Natural killer cell (primary cell): ENCODE measurements at places on chromosomes 6 and 20. TPM values are rescaled to one million over a fixed set of nuclear protein-coding genes. Genes with fewer than 3 reads are reported as not detected.

DNA sequence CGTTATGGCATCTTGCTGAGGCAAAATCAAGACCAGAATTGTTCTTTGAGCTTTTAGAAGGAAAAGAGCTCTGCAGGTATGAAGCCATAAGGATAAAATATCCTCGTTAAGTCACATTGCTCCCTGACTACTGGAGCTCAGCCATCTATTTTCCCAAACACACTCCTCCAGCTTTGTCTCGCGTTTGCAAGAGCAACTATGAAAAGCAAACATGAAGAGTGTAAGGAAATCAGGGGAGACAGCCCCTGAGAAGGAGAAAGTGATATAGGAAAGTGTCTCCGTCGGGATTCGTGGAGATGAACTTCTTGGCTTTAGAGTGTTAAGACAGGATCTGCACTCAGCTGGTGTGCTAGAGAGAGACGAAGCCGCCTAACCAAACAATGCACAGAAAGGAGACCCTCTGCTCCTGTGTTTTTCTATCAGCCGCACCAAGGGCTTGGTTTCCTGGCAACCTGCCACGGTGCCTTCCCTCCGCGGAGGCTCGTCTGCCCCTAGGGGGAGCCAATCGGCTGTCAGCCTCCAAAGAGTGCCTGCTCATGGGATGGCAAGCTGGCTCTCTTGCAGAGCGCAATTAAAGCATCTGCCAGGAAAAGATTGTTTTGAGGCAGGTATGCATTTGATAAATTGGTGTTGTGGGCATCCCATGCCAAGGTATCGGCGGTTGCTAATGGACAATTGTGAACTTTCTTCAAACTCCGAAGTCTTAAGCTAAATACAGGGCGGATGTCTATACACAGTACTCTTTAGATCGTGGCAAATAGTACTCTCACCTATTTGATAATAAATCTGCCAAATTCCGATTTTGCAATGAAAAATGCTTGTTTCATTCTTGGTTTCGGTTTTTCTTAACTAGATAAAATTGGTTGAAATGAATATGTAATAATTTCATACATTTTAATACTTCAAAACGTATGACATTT, 603.2 kb downstream of the RNF144B start:
- peak; percentile 9 for DNase-seq

GRCh38 chr20:59308493-59309201, 8.2 kb downstream of the EDN3 start:
- DNase-seq: no peak

DNA sequence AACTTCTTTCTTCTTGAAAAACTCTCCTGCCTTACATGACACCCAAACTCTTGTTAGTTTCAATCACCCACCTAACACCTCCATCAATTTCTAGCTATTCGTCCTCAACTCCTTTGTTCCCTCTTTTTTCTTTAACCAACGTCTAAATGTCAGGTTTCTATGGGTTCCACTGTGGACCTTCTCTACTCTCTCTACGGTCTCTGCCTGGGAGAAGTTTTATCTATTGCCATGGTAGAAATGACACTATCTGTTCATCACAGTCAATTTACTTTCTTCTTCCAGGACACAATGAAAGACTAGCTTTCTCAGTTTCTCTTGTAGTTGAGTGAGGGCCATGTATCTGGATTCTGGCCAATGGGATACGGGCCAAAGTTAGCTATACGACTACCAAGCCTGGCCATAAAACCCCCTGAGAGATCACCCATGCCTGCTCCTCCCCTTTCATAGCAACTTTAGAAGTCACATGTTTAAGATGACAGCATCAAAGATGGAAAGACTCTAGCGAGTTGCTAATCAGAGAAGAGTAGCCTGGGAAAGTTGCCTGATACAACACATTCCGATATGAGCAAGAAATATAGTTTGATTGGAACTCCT, 17.9 kb downstream of the RNGTT start:
- no peak for DNase-seq

GRCh38 chr6:160396292-160396691, 48.1 kb downstream of the SLC22A3 start:
- no peak for DNase-seq

GRCh38 chr6:37042150-37042549, 36.7 kb downstream of the FGD2 start:
- DNase-seq: no peak

DNA sequence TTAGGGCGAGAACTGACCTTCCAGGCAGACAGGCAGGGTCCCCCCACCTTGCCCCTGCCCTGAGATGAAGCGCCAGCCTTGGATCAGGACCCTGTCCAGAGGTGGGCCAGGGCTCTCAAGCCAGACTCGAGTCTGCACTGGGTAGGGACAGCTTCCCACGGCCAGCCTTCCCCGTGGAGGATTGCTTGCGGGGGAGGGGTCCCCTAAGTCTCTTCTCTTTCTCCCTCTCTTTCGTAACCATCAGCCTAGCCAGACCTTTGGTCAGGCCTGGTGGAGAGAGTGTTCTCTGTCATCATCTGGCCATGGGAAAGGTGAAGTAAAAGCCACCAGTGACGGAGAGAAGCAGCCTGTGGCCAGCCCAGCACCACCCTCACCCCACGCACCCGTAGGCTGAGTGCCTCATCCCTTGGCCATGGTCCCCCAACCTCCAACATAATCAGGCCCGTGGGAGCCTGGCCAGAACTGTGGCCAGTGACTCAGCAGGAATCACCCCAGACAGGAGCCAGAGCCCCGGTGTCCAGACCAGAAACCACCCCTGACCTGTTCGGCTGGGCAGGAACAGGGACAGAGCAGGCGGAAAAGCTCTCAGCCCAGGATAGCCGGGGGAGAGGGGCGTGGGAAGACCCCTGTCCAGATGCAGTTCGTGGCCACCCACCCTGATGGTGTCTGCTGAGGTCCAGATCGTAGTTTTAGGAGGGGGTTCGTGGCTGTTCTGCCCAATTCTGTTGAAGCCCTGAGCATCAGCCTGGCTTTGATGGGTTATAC, 47.1 kb downstream of the SNAI1 start:
- no peak for DNase-seq

- no peak for DNase-seq
Measured at GRCh38 chr6:39494998-39495397, 172.5 kb upstream of the KCNK16 start.

Gene RUNX2
- total RNA-seq: 5.0 TPM
